Ureter (tissue), 1 donor: ENCODE measurements at places on chromosomes 3 and 15. TPM values are rescaled to one million over a fixed set of nuclear protein-coding genes. Genes with fewer than 3 reads are reported as not detected.

GRCh38 chr15:91426412-91426811 lies 326.4 kb downstream of the SV2B start:
- no peak for DNase-seq

- no peak for DNase-seq
Measured at GRCh38 chr3:4887177-4887576, 92.1 kb upstream of the BHLHE40 start.

DNA sequence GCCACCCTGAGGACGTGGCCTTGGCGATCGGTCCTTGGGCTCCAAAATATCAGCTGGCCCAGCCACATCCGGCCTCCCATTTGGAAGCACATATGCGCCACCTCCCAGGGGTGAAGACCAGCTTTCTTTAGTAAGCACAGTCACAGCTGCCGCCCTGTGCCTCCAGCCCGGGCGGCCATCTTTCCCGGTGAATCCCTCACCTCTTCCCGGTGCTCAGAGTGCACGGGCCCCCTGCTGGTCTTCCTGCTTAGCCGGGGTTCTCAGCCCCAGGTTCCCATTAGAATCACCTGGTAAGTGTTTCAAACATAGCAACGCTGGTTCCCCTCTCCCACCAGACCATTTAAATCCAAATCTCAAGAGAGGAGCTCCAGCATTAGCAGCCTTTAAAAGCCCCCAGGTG lies 232.2 kb downstream of the VPS13C start:
- no peak for DNase-seq

DNA sequence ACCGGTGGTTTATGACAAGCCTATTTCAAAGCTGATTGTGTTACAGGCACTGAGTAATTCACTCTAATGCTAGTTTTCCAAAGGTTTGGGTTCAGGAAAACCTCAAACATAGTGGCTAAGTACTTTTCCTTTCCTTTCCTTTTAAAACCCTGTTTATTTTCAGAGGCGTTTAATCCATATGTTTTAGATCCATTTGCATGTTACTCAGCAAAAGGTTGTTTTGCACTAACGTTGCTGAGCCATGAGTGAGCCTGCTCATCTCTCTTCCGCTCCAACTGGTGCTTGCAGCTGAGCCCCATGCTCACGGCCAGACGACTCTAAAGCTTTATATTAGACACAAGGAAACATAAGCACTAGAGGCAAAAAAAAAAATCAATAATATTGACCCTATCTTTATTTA lies 9.4 kb downstream of the CEMIP start:
- no peak for DNase-seq

- no peak for DNase-seq
Measured at GRCh38 chr3:20069178-20069532, 28.9 kb downstream of the KAT2B start.

DNA sequence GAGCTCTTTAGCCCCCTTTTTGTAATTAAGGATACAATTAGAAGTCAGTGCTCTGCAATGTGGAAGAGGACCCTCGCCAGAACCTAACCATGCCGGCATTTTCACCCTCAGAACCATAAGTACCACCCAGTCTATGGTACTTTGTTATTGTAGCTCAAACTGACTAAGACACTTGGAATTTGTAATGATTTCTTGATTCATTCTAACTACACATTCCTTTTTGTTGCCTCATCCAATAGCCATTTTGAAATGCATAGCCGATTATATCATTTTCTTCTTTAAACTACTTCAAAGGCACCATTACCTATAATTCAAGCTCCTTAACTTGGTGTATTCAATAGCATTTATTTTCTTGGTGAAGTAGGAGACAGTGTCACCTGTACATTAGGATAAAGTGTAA lies 61.4 kb downstream of the GLB1 start:
- DNase-seq = no peak

- no peak for DNase-seq
Measured at GRCh38 chr15:52124270-52124880, 11.8 kb upstream of the BCL2L10 start.

DNA sequence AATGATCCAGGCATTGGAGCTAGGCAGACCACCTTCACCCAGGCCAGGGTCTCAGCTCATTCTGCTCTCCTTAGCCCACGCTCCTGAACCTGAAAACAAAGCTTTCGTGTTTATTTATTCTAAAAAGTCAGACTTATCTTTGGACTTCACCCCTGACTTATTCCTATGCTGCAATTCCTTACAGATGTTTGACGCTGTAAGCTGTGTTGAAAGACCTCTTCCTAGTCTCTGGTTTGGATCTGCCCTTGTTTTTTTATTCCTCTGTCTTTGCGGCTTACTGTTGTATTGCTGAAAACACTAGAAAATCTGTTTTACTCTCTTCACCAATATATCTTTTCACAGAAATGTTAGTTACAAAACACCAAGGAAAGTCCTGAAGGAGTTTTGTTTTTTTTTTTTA lies 40.5 kb upstream of the LDHAL6B start:
- DNase-seq = no peak

DNA sequence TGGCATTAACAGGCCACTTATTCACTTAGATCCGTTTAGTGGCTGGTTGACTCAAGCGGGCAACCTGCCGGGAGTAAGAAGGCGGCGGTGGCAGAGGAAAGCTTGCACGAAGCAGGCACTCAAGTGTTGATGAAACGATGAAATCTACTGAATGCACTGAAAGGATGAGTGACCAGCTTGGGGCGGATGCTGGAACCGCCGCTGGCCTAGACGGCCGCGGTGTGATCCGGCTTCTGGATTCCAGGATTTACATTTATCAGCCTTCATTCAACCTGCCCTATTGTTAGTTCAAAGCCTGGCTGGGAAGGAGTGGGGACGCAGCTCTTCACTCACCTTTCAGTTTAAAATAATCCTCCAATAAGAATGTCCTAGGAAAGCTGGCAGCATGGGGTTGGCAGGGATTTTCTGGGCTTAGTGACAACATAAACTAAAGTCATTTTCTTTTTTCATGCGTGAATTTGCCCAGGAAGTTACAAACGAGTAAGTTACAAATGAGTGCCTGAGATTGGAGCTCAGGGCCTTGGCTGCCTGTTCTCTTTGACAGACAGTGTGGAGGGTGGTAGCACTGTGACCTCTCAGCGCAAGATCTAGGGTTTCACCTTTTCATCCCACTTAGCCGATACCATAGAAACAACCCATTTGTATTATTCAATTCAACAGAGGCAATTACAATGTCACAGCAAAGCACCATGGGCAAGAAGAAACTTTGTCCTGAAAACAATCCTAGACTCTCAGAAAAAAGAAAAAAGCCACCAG lies 1.1 kb upstream of the PLCH1 start:
- DNase-seq = no peak

DNA sequence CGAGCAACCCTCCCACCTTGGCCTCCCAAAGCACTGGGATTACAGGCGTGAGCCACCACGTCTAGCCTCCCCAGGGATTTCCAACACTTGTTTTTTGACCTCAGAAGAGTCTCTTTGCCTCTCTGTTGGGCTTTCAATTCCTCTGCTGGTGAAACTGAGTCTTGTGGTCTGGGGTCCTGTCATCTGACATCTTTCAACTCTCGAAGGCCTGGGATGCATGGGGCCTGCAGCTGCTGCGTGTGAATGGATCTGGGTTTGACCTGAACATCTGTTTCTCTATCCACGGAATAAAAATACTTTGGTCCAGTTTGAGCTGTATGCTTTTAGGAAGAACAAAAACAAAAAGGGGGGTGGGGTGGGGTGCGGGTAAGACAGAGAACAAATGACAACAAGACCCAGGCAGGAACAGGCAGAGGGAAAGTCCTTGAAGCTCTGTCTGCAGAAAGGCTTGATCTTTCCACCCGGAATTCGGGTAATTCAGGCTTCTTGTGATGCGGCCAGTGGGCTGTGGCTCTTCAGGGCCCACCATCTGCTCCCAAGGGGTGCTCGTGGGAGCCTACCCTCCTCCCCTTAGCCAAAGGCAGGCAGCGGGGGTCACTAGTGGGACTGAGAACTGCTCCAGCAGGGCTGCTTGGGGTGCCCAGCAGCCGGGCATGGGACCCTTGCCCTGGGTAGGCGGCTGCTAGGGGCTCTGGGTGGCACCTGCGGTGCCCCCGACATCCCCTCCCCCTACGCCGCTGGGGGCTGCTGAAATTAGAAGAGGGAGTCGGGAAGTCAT lies 71.5 kb downstream of the SLC12A8 start:
- DNase-seq = no peak

GRCh38 chr3:129656659-129657247 lies 50.3 kb upstream of the PLXND1 start:
- DNase-seq = no peak

GRCh38 chr15:91916051-91916450 lies 62.5 kb downstream of the SLCO3A1 start:
- DNase-seq = no peak

DNA sequence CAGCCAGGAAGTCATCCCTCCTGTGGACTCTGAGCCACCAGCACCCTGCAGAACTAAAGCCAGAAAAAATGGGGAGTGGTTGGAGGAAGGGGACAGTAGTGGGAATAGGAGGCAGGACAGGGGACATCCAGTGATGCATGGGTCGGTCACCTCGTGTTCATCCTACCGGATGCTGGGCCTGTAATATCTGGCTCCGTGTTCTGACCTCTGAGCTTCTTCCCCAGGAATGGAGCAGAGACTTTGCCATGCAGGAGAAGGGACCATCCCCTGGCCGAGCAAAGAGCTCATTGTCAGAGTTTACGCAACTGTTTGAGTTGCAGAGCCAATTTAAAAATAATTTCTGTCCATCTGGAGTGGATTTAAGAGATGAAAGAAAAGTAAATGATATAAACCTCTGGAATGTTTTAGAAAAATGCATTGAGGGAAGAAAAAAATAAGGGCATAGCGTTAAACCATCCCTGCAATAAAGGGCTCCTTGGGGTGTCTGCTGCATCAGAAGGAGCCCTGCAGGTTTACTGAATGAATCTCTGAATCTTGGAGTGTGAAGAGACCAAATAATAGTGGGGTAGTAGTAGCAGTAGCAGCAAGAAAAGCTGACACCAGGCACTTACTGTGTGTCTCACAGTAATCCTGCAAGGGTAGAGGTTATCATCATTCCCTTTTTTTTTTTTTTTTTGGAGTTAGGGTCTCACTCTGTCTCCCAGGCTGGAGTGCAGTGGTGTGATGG lies 70.9 kb downstream of the AAGAB start:
- no peak for DNase-seq

DNA sequence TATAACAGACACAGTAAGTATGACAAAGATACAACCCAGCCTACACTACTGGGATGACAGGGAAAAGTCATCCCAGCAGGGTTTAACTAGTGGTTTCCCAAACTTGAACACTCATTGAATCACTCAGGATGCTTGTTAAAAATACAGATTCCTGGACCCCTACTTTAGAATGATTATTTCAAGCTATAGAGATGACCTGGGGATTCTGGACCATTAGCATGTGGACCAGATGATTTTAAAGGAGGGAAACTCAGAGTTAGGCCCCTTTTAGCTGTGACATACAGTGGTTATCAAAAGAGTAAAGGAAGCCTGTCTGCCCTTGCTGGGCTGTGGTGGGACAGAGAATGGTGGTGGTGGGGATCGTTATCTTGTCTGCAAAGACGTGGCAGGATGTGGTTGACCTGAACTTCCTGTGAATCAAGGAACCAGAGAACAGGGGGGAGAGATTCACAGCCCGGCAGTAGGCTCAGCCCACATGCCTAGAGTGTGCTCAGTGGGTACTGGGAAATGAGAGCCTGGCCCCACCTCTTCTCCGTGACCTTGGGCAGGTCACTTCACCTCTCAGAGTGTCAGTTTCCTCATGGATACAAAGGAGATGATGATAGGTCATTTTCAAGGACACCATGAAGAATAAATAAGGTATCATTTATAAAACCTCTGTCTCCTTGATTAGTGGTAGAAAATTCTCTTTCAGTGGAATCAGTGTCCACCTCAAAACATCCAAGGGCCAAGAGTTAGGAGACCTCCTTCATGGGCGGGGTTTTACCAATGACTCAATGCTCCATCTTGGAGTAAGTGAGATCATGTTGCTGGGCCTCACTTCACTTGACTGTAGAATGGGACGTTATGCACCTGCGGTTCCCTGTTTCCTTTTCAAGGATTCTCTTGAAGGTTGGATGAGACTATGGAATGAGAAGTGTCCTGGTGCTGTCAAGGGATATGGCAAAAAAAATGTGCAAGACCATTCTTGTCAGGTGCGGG lies 306.5 kb downstream of the RPLP1 start:
- peak; percentile 52 for DNase-seq

- no peak for DNase-seq
Measured at GRCh38 chr3:20857636-20858035, 671.6 kb upstream of the SGO1 start.

- no peak for DNase-seq
Measured at GRCh38 chr3:170858599-170858998, 11.4 kb downstream of the RPL22L1 start.

GRCh38 chr3:190130696-190131095 lies 10.0 kb upstream of the P3H2 start:
- DNase-seq = no peak

DNA sequence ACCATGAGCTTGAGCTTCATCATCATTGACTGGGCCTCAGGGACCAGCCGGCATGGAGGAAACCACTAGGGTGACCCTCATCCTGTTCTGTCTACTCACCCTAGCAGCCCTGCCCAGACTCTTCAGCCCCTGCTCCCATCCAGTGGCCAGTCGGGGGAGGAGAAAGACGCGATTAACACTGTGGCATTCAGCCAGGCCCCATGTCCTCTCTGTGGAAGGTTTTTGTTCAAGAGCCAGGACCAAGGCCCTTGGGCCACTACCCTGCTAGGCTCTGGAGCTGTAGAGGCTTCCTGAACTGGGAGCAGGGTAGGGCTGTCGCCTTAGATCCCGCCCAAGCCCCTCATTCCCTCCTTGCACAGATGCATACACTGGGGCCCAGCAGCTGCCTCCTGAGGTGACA lies 15.0 kb downstream of the SLC38A3 start:
- no peak for DNase-seq

DNA sequence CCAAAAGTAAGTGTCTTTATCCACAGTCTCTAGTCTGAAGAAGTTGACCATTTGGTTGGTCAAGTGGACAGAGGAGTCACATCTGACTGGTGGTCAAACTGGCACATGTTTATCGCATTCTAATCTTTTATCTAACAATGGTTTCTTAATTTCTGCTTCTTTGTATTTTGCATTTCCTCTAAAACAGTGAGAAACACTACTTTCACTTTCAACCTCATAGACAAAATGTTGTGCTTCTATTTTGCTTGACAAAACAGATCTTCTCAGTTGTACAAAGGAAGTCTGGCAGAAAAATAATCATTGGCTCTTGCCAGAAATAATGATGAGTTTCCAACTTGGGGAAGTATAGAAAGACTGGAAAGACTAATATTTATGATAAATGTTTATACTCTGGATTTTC lies 103.9 kb downstream of the MME start:
- no peak for DNase-seq

DNA sequence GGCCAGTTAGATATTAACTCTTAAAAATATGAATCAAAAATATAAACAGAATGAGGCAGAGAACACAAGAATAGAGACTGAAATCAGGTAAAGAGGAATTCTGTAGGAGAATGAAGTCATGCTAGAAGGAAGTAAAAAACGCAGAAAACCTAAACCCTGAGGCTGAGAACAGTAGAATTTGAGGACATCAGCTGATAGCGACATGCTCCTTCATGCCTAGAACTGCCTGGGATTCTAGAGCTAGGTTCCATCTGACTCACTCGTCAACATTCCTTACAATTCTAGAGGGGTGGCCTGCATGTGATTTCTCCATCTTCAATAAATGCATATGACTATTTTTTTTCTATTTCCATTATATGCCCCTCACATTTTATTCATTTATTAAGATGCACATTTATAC lies 343.0 kb downstream of the ROBO1 start:
- no peak for DNase-seq

Gene SAMD7
- total RNA-seq = not detected

Gene SHC4
- total RNA-seq = 0.55 TPM

Gene LCTL
- total RNA-seq = not detected
